Gastroesophageal sphincter (tissue), 4 donors: ENCODE measurements at places on chromosomes 13 and 19.

DNA sequence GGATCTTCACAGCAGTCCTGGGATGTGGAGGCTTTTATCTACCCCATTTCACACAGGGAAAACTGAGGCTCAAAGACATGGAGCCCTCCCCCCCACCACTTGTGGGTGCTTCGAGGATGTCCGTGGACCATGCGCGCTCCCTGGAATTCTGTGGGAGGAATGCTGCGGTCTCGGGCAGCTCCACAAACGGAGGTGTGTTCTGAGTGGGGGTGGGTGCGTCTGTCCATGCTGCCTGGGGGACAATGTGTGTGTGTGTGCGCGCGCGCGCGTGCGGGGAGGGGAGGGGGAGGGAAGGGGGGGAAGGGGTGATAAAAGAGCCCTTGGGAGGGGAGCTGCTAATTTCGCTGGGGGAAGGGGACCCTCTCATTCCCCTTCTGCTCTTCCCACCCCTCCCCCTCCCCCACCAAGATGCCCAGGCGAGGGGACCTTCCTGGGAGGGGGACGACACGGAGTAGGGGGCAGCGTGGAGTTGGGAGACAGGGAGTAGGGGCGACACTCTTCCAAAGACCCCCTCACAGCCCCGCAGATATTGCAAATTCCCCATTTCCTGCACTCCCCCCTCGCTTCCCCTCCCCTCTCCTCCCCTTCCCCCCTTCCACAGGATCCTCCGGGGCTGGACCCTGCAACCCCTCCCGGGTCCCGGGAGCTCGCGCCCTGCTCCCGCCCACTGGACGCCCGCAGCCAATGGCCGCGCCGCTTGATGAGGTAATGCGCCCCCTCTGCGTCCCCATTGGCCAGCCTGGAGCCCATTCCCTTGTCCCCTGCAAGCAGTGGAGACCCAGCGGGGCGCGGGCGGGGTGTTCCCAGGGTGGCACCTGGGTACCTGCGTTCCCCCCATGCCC lies 18.9 kb upstream of the ZNRF4 start:
- ATAC-seq, result no peak

DNA sequence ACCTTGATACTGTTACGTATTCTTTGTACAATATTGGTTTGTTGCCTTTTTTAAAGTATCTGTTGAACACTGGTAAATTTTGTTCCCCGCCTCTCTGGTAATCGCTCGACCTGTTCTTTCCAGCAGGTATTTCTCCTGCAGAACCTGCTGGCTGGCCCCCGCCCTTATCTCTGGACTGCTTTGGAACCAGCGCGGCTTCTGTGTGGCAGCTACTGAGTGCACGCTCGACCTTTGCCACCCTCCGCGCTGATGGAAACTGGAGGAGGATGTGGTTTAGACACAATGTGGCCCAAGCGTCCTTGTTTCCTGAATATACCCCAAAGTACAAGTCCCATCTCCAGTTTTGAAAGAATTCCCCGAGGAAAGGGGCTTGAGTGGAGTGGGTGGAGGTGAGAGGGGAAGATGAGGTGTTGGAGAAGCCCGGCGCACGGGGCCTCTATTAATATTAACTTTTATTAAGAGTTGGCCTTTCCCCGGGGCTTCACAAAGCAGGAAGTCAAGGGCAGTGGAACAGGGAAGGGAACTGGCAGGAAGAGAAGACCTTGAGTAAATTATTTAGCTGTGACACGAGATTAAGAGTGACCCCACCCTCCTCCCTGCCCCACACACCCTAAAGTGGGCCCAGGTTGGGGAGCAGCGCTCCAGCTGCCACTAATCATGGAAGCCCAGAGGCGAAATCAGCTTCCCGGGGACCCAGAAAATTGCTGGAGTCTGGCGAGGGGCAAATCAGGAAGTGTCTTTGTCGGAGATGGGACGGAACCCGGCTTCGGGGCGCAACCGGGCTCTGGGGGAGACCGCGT lies 16.0 kb downstream of the CDX2 start:
- peak; percentile 14 for ATAC-seq

DNA sequence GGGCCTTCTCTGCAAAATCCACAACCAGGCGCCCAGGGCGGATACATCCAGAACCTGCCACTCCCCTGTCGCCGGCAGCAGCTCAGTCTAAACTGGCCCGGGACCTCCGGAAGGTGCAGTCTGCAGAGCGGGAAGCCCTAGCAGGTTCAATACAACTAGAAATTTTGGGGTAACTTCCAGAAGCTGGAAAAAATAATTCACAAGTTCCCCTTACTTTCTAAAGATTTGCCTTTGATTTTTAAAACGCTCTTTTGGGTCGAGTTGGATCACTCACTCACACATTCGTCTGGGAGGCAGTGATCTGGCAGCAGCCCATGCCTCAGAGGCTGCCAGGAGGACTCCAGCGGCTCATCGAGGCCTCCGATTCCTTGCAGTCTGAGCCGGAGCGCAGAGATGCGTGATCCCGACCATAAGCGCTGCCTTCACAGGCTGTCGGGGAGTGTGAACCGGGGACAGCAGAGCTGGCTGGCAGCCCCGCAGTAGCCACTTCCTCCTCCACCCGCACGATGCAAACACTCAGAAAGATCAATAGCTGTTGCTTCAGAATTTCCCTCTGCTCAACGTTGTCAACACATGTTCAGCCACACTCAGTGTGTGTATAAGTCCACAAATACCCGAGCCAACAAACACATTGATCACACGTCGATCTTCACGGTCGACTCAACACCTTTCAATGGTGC lies 35.6 kb upstream of the ZNF507 start:
- no peak for ATAC-seq

GRCh38 chr13:106145997-106146864 lies 389.2 kb downstream of the EFNB2 start:
- no peak for ATAC-seq

- peak; percentile 89 for ATAC-seq
These were observed 28.5 kb upstream of the NPAS1 start for GRCh38 chr19:46990991-46991676.

GRCh38 chr19:49194408-49194807 lies 36.8 kb downstream of the TRPM4 start:
- no peak for ATAC-seq

DNA sequence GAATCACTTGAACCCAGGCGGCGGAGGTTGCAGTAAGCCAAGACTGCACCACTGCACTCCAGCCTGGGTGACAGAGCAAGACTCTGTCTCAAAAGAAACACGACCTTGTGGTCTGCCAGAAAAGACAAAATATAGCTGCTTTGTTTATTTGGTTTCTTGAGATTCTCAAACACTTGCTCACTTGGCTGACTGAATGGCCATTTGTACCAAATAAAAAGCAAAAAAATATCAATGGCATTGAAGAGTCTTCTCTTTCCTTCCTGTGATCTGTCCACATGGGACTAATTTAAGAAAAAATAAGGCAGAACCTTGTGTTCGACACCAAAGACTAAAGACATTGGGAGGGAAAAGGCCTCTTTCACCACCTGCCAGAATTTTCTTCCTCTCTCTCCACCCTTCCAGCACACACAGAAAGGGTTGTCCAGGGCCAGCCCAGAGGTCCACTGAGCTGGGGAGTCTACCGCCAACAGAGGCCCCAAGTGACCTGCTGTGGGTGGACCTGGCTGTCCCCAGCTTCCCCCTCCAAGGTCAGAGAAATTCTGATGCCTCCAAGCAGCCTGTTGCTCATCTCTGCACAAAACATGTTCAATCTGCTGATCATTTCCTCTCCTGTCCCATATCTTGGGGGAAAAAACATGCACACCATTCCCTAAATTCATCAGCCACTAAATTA lies 5.9 kb downstream of the BRME1 start:
- no peak for ATAC-seq
